Umbilical cord (tissue), 2 donors: ENCODE measurements at places on chromosomes 11 and 22. TPM values are rescaled to one million over a fixed set of nuclear protein-coding genes. Genes with fewer than 3 reads are reported as not detected.
A peak's percentile ranks its signal among the peaks of the same experiment; 100 is the strongest.

CCDC73 gene
- 4.1 TPM for total RNA-seq

CNTN5 gene
- total RNA-seq, result 13.2 TPM

DENND6B gene
- total RNA-seq, result 1.4 TPM

C11orf21 gene
- total RNA-seq, result 0.96 TPM

CNGA4 gene
- not detected for total RNA-seq

OR5A1 gene
- 2.2 TPM for total RNA-seq

DNA sequence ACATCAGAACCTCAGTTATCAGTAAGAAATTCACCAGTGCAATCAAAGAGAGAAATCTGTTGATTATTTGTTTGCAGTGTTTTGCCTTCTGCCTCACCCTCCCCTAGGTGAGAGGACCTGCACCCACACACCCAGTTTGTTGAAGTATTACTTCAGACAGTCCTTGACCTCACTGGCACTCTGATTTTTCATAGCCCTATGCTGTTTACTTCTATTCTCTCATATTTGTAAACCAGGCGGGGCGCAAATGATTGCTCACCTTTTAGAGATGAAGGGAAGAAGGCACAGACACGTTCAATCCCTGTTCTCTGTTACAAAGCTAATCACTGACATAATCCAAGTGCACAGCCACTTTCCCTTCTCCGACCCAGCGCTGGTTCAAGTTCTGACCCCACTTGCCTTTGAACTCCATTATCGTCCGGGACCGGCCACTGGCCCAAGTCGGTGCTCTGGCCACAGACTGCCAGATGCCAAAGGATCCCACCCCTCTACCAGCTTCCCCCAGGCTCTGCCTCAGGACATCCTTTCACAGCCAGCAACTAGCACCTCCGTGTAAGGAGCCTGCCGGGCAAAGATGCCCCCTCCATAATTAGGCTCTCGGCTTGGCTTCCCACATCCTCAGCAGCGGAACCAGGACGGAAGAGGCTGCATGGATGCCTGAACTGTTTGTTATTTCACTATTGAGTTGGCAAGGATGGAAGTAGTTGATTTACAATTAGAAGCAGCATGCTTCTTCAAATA lies 1.7 kb downstream of the ETS1 start:
- no peak for DNase-seq

DNA sequence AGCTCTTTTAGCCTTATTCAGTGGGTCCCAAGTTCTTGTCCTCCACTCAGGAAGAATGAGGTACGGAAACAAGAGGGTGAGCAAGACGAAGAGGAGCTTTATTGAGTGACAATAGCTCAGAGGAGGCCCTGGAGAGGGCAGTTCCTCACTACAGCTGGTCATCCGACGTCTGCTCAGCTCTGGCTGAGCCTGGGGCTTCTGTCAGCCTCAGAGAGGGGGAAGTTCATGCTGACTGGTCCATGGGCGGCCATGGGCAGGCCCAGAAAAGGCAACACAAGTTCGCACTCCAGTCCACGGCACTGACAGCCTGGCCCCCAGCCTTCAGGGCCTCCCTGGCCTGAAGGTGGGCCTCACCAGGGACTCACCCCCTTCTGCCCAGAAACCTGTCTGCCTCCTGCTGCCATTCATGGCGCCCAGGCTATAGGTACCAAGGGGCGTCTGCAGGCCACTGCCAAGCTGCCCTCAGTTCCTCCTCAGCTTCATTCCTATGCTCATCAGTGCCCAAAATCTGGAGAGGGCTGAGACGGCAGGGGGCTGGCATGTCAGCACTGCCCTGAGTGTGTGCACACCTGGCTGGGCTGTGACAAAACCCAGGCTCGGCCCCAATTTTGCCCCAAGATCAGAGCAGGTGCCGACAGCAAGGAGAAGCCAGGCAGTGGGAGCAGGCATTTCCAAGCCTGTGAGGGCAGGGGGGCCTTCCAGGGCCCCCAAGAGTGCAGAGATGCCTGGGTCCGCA lies 21.7 kb upstream of the KIAA0930 start:
- peak; percentile 31 for DNase-seq

DNA sequence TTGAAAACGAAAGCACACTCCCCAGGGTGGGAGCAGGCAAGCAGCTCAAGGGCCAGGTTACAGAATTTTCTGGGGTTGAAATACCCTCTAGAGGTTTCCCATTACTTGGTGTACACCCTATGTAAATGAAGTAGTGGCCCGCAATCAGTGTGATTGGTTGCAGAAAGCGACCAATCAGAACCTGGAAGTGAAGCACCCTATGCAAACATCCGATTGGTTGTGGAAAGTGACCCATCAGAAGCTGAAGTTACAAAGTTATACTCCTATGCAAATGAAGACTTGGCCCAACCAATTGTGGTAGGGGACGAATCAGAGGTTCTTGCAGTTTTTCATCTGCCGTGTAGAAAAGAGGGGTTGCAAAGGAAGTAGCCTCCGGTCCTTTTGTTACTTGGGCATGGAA lies 19.2 kb downstream of the PRR5 start:
- DNase-seq, result no peak

DNA sequence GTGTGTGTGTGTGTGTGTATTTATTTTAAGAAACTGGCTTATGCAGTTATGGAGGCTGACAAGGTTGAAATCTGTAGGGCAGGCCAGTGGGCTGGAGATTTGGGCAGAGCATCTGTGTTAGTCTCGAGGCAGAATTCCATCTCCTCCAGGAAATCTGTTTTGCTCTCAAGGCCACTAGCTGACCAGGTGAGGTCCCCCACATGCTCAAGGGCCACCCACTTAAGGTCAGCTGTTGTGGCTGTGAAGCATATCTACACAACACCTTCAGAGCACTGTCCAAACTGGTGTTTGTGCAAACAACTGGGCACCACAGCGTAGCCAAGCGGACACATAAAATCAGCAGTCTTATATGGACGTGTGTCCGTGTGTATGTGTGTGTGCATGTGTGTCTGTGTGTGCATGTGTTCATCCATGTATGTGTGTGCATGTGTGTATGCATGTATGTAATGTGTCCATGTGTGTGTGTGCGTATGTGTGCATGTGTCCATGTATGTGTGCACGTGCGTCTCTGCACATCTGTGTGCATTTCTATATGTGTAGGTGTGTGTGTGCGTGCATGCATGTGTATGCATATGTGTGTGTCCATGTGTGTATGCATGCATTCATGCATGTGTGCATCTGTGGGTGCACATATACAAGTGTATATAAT lies 400.9 kb downstream of the BRD1 start:
- DNase-seq, result no peak

DNA sequence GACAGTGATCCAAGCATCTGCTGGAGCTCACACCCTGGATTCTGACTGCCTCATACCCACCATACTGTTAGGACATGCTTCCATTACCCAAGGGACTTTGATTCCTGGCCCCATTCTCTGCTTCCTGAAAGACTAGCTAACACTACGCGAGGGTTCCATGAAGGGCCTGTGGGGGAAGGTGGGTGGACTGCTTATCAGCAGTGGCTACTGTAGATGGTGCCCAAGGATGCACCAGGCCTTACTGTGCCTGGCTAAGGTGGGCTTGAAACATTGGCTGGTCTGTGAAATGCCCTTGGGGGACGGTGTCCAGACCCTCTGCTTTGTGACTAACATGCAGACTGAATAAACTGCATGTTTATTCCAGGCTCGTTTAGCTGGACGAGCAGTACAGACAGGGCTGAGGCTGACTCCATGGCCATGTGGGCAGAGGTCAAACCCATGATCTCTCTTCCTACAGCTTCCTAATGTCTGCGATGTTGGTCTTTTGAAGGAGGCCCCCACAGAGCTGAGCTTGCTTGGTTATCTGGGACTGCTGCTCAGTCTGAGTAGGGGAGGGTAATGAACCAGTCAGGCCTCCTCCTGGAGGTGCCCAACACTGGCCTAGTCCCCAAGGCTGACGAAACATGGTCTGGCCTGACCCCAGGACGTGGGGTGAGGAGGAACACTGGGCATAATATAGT lies 48.3 kb upstream of the PHOX2A start:
- DNase-seq, result no peak

DNA sequence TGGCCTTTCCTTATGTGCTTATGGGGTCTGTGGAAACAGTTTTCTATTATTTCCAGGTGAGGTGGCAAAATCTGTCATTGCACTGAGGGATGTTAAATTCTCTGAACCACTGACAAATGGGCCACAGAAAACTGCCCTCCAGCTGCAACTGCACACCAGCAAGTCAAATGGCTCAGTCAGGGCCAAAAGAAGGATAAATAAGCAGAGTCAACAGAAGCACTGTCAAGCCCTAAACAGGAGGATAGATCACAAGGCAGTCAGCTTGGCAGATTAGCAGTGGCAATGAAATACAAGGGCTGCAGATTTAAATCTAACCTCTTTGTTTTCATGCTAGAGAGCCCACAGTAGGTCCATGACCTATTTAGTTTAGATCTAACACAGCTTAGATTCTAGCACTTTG lies 435.6 kb downstream of the ETS1 start:
- no peak for DNase-seq

DNA sequence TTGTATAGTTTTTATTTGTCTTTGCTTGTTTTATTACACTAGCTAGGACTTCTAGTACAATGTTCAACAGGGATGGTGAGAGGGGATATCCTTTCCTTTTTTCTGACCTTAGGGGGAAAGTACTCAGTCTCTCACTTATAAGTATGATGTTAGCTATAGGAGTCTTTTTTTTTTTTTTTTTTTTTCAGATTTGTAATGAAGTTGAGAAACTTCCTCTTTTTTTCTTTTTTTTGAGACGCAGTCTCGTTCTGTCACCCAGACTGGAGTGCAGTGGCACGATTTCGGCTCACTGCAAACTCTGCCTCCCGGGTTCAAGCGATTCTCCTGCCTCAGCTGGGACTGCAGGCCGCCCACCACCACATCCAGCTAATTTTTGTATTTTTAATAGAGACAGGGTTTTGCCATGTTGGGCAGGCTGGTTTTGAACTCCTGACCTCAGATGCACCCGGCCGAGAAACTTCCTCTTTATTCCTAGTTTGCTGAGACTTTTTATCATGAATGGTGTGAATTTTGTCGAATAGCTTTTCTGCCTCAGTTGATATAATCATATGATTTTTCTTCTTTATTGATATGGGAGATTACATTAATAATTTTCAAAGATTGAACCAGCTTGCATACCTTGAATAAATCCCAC lies 10.9 kb downstream of the TRIM22 start:
- no peak for DNase-seq

DNA sequence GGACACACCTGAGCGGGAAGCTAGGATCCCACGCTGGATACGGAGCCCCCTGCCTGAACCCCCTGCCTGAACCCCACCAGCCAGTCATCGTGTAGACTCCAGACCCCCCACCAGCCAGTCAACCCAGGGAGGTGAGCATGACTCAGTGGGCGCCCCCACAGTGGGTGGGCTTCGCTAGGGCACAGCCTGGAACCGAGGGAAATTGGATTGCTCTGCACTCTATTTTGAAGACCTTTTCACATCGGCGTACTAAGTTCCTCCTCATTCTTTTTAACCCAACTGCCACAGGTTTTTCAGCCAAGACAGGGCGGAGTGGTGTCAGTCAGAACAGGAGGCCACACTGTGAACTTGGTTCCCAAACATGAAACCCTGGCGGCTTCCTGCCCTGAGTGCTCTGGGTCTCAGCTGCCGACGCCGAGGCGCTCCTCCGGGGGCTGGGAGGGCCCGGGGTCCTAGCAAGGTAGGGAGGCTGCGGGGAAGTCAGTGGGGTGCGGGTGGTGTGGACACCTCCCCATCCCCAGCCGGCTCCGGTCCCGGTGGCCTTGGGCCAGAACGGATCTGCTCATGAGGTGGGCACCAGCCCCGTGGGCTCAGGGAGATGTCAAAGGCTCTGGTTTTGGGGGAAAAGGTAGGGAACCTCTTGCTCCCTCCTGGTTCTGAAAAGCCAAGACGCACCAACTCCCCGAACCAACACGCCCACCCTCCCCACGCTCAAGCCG lies 57.0 kb downstream of the BRD1 start:
- DNase-seq, result no peak

- DNase-seq, result no peak
Measured at GRCh38 chr11:1204381-1205101, 18.3 kb upstream of the MUC5B start.

- peak; percentile 50 for DNase-seq
Measured at GRCh38 chr11:120917559-120918239, 106.2 kb upstream of the TBCEL start.

DNA sequence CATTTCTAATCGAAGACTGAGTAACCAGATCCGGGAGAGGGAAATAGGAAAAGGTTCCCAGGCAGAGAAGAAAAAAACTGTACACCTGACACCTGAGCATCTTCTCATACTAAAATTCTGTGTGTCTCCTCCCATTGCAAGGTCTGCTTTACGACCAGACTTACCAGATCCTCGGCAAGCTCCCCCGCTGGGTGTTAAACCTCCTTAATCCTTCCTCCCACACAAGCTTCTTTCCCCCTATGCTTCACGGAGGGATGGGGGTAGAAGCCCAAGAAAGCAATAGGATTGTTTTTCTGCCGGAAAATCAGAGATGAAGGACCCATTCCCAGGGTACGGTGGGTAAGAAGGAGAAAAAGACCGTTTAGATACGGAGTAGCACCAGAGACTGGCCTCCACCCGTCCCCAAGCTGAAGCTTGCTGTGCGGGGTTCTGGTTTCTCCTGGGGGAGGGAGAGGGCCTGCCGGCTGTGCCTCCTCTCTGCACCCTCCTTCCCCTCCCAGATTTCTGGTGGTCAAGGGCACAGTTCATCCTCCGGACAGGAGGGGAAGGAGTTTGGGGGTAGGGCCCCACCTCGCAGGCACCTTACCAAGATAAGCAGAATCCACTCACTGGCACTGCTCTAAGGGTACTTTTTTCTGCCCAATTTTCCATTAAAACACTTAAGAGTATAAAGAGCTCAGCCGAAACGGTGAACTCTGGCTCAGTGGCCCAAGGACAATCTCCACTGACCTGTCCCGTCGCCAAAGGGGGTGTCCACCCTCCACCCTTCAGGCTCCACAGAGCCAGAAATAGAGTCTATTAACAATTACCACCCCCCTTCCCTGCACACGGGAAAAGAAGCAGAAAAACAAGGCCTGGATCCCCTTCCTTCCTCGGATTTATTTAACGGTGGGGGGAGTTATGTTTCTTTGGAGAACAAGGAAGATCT lies 1.2 kb downstream of the TOB2 start:
- peak; percentile 40 for DNase-seq

DNA sequence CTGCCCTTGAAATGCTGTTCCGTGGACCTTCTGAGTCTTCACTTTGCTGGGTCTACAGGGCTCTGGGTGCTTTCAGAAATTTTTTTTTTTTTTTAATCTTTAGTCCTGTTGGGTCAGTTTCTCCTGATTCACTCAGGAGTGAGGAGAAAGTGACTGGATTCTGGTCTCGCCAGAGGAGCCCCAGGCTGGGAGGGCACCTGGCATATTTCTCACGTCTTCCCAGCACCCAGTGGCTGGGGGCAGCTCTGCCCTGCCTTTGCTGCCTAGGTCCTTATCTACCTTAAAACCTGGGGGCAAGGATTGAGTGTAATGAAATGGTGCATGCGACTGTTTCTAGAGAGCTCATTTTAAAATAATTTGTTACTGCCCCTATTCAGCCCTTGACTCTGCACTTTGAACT lies 23.3 kb downstream of the SAMM50 start:
- DNase-seq, result no peak

- no peak for DNase-seq
Measured at GRCh38 chr11:58493676-58494075, 14.2 kb downstream of the OR5B21 start.
